Activated CD4-positive, CD25-positive, alpha-beta regulatory T cell (primary cell): ENCODE measurements at places on chromosomes 7 and 10.

- no peak for DNase-seq
These were observed 7.4 kb upstream of the VIM start for GRCh38 chr10:17220652-17221100.

- no peak for DNase-seq
These were observed 419.5 kb upstream of the SORCS1 start for GRCh38 chr10:107583974-107584373.

GRCh38 chr10:84097787-84098353 is 41.4 kb upstream of the GHITM start:
- no peak for DNase-seq

DNA sequence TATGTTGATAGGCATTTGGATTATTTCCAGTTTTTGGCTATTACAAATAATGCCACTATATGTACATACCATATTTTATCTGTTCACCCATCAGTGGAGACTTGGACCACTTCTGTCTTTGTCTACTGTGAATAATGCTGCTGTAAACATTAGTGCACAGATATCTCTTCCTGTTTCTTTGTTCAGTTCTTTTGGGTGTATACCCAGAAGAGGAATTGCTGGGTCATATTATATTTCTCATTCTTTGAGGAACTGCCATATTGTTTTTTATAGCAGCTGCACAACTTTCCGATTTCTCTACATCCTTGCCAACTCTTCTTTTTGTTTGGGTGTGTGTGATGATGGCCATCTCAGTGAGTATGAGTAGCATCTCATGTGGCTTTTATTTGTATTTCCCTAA is 218.0 kb downstream of the LRMDA start:
- DNase-seq, result no peak

GRCh38 chr7:44162179-44162578 is 21.0 kb upstream of the MYL7 start:
- no peak for DNase-seq

- no peak for DNase-seq
These were observed 5.1 kb upstream of the SLC16A12 start for GRCh38 chr10:89540420-89540949.

- no peak for DNase-seq
These were observed 335.4 kb downstream of the PTPRN2 start for GRCh38 chr7:158252081-158252836.

- DNase-seq, result no peak
These were observed 357.4 kb upstream of the TMEM229A start for GRCh38 chr7:124390301-124390700.
